NCI-H2081 treated with DMSO at 0.1 percent for 48 hours (cell line): ENCODE measurements at places on chromosomes 1 and 21.

- no peak for DNase-seq
These were observed 687 bp upstream of the RASSF5 start for GRCh38 chr1:206506405-206507283.

DNA sequence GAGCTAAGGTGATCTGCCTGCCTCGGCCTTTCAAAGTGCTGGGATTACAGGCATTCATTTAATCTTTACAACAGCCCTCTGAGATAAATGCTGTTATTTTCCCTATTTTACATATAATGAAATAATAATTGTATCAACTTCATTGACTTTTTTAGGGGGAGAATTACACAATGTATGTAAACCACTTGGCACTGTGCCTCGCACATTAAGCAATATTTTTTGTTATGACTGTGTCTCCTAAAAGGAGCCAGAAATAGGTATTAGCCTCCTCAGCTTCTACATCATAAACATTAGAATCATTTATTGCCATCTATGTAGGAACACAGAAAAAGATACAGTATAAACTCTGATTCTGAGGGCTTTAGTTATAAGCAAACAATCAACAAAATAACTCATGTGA is 1.1 kb upstream of the DNAJC28 start:
- no peak for DNase-seq

GRCh38 chr1:69497441-69498221 is 70.1 kb upstream of the LRRC7 start:
- no peak for DNase-seq

- no peak for DNase-seq
These were observed 42.4 kb upstream of the GADD45A start for GRCh38 chr1:67642629-67643028.

GRCh38 chr1:112808861-112809684 is 93.9 kb upstream of the PPM1J start:
- DNase-seq = no peak

- DNase-seq = no peak
These were observed 374.9 kb upstream of the PBX1 start for GRCh38 chr1:164183854-164184635.

DNA sequence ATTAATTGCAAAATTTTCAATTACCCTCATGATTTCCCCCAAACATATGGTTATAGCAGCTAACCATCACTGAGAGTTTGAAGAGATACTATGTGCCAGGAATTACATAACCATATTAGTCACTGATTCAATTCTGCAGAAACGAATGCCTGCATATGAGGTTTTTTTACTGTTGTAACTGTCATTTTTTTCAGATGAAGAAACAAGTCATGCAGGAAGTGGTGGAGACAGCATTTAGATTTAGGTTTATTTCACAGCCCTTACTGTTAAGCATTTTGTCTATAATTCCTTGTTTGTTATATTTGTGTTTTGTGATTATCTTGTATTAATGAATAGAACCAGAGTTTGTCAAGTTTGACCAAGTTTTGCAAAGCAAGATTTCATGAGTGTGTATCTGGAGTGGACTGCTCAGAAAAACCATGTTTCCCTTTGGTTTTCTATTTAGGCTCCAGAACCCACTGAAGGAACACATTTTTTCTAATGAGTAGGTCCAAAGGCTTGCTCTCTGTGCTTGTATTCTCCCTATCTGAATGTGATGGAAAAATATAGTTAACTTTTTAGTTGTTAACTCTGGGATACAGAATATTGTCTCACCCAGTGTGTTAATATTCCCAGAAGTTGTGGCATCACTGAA is 308.5 kb upstream of the ADAMTS5 start:
- DNase-seq = no peak

DNA sequence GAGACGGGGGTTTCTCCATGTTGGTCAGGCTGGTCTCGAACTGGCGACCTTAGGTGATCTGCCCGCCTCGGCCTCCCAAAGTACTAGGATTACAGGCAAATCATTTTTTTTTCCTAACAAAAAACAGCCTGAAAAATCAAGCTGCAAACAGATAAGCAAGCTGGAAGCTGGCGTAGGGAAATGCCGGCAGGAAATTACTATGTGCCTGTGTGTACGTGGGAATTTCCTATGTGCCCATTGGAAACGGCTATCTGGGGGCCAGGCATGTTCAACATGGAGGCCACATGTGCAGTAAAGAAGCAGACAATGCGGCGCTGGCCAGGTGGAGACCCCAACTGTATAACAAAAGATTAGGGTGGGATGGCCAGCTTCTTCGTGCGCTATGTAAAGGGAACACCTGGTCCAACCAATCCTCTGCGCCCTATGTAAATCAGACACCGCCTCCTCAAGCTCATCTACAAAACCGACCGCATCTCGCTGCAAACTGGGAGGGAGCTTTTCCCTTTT is 9.1 kb upstream of the AADACL4 start:
- no peak for DNase-seq

DNA sequence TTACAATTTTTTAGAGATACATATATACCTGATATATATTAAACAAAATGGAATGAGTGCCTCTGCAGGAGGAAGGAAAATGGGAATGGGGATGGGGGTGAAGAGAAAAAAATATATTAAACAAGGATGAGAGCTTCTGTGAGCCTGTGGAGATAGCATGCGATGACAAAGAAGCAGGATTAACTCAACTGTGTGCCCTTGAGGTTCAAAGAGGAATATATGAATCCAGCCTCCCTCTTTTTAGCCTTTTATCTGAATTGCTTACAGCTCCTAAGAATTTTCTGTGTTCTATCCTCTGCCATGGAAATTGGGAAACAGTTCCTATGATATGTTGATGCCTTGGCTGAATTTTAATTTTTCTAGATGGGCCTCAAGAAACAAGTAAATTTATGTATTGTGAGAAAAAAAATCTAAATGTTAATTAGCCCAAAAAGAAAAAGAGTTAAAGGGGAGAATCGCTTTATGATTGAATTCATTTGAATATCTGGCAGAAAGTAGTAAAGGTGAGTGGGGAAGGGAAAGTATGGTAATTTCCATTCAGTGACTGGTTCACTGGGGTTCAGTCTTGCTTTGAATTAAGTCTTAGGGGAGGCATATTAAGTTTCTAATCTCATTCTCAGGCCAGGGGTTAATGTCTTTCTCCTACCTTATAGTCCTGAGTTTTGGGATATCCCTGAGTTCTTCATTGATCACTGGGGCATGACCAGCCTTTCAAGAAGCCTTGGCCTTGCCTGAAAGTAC is 106.3 kb upstream of the HMCN1 start:
- no peak for DNase-seq

DNA sequence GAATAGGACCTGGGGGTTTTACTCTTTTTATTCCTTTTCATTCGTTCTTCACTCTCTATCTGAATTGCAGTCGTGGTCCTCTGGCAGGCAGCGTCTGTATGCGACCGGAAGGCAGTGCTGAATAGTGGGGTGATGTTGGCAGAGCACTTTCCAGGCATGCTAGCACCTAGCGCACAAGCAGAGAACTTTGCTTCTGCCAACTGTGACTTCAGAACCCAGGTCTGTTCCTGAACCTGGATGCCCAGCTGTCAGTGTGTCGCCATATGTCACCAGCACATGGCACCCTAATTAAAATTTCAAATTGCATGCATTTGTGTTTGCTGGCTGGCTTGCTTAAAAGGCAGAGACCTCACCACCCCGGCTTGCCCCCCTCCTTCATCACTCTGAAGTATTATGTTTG is 116.2 kb downstream of the NFIA start:
- DNase-seq = no peak
